Neuronal stem cell (in vitro differentiated cells): ENCODE measurements at places on chromosomes 1 and 21.

DNA sequence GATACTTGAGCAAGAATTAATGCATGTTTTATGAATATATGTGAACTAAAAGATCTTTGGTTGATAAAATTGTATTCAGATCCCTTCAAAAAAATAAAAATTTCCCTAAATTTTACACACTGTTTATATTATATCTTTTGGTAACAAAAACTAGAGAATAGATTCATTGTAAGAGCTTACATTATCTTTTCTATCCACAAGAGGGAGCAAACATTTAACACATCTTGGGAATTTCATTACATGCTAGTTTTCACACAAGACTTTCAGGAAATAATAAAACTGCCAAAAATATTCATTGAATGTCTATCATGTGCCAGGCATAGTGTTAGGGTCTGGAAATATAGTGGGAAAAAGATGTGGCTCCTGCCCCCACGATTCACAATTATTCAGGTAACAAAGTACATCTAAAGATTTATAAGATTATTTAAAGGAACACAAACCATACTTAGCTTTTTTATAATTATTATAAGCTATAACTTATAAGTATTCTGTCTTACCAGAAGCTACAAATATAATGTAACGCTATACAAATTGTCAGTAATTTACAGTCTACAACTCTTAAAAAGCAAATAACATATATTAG is 30.6 kb downstream of the FAF1 start:
- no peak for DNase-seq

DNA sequence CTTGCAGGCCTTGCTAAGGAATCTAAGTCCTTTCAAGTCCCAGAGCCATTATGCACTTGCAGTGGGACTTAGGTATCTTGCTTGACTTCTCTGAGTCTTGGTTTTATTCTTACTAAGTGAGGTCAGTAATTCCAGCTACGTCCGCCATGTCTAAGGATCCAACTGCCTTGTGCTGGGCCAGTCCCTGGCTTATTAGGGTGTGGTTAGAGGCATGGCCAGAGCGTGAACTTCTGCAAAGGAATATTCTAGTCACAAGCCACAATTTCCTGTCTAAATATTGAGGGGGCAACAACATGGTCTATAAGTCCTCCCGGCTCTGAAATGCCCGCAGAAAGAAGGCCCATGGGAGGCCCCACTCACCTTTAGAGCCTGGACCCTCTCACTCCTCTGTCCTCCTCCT is 82.9 kb downstream of the TMEM53 start:
- no peak for DNase-seq

DNA sequence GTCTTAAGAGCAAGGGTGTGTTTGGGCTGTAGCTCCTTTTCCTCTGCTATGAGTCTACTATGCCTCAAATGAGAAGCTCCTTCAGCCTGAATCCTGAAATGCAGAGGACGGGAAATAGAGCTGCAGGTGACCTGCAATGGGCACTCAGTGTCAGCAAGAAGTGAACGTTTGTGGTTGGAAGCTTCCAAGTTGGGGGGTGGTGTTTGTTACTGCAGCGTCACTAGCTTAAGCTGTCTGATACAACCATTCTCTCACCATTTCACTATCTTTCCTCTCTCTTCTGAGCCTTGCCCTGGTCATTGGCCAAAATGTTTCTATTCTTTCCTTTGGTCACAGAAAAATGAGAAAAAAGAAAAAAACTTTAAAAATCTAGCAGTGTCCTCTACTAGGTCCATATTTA is 19.4 kb downstream of the TRIM67 start:
- DNase-seq = no peak

GRCh38 chr1:233620065-233620464 is 6.2 kb downstream of the KCNK1 start:
- DNase-seq = no peak

DNA sequence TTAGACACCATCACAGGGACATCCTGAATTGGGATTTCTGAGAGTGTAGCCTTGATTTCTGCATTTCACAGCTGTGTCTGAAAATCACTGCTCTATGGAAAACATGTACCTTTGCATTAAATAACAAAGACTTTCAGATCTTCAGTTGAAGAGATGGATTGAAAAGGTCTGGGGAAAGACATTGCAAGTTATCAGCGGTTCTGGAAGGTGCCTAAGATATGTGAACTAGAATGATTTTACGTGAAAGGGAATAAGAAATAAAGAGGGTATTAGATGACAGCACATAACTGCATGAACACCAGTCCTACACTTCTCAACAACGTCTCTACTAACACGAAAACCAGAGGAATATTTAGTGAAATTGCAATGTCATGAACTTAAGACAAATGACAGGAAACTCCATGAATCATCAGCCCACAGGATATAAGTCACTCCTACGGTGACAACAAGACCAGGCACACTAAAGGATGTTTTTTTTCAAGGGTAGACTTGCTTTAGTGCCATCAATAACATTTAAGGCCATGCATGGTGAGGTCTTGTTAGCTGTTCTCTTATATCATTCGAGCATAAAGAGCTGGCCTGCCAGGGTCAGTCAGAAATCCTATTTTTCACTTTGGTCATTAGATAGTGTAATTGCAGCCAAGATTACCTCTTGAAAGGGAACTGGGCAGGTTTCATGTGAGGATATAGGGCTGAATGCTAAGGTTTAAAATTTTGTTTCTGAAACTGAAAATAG is 283.1 kb downstream of the GRIK1 start:
- no peak for DNase-seq

DNA sequence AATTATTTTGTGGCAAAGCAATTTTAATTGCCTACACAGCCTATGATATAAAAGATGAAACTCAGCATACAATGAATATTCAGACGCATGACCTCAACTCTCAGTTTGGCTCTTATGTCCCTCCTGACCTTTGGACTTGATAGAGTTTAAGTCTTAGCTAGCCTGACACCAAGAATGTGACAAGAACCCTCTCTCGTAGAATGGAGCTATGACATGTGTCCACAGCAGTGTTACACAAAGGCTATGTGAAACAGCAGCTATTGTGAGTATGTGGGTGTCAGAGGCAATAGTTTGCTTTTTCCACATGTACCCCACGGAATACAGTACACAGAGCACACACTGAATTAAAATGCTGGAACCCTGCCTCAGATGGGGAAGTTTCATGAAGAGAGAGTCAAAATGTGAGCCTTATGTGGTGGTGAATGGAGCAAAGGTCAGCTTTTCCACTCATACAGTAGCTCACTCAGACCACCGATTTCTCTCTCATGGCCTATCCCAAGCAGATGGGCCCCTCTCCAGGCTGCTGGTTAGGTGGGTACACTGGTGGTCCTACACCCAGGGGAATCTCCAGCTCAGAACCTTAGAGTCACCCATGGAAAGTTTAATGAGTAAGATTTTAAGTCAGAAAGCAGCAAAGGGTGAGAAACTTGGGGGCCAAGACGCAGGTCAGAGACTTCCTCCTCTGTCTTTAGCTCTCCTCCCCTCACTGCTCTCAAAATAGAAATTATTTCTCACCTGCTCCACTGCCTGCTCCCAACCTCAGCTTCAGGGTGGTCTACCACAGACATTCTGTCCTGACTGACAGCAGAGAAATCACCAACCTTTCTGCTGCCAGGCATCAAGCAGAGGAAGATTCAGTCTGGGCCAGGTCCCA is 10.1 kb upstream of the XCL2 start:
- no peak for DNase-seq

DNA sequence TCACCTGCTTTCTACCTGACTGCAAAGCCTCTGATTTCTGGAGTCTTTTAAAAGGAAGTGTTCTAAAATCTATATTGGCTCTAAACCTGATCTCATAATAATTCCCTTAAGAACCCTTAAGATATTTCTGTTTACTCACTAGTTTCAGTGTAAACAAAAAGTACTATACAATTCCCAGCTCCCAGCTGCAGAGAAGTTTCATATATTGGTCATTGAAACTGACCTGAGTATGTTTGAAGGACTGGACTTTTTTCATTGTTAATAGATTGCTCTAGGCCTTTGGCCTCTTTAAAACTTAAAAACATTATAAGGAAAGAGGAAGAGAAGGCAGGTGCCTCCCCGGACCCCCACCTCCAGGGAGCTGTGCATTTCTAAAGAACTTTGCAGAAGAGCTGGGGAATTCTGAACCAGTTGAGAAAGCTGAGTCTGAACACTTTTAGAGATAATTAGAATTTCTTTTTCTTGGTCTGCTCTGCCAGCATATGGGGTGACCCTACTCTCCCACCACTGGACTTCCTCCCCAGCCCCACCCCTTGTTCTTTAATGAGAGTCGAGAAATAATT is 23.7 kb downstream of the CLIC6 start:
- DNase-seq = no peak
